ENCODE measurements at places on chromosomes 1 and 21. TPM values are rescaled to one million over a fixed set of nuclear protein-coding genes. Genes with fewer than 3 reads are reported as not detected.

Gene IL12RB2
- total RNA-seq: 0.17 TPM

Gene NR0B2
- total RNA-seq: not detected

Gene C2CD4D
- 1.3 TPM for total RNA-seq

Gene PGLYRP4
- total RNA-seq: 0.07 TPM

Gene NUDT17
- 1.9 TPM for total RNA-seq

Gene USP16
- total RNA-seq: 30.0 TPM

Gene CZIB
- 55.9 TPM for total RNA-seq

Gene CRP
- not detected for total RNA-seq

Gene UBXN10
- 0.96 TPM for total RNA-seq
